ENCODE measurements at places on chromosomes 5 and 9.

DNA sequence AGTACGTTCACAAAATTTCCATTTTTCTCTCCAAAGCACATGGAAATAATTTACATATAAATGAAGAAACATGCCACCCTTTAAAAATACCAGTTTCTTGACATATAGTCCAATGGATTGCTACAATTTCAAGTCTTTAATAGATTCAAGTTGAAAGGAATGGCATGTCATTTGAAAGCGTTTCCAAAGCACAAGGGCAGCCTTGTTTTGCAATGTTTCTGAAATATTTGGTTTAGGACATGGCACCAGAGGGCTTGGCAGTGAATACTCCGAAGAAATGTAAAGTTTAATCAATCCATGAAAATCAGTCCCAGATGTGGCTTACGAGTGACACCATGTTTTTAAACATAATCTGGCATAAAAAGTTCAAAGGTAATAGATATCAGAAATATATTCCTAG lies 333.7 kb downstream of the PDE4D start:
- DNase-seq, result no peak

DNA sequence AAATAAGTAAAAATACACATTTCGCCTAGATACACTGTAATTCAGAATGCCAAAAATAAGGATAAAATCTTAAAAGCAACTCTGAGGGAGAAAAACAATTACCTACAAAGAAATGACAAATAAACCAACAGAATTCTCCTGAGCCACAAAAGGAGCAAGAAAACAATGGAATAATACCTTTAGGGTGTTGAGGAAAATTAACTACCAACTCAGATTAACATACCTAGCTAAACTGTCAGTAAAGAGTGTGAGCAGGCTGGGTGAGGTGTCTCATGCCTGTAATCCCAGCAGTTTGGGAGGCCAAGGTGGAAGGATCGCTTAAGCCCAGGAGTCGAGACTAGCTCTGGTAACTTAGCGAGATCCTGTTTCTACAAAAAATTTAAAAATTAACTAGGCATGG lies 81.5 kb downstream of the C9orf50 start:
- no peak for DNase-seq

DNA sequence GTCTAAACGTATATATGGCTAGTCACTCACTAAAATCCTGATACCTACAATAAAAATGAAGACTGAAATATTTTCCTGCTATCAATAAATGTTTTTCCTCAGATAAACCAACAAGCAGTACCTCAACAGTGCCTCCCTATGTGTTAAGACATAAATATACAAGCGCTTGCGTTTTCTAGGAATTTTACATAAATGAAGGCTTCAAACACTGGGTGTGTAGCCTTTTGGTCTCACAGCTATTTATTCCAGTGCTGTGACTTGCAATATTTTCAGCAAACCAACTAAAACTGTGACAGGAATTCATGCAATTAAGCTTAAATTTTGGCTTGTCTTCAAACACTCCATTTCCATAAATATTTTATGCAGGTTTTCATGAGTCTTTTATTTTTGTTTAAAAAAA lies 437.0 kb downstream of the BNC2 start:
- DNase-seq, result no peak

GRCh38 chr9:86275962-86276361 lies 6.4 kb downstream of the ISCA1 start:
- DNase-seq, result no peak

- no peak for DNase-seq
Measured at GRCh38 chr5:16179511-16179935, at the start of gene MARCHF11. Gene MARCHF11, minus strand, starts transcription at chr5:16179791. Its CDS starts 216 bp downstream, at chr5:16179575.

GRCh38 chr5:127941646-127942045 lies 141.9 kb upstream of the SLC12A2 start:
- DNase-seq, result no peak

- DNase-seq, result peak; percentile 16
Measured at GRCh38 chr9:131361202-131361833, 32.6 kb upstream of the PRRC2B start.

GRCh38 chr5:79785983-79786382 lies 96.3 kb downstream of the CMYA5 start:
- DNase-seq, result no peak

GRCh38 chr9:18890372-18890771 lies 142.6 kb downstream of the SAXO1 start:
- no peak for DNase-seq

DNA sequence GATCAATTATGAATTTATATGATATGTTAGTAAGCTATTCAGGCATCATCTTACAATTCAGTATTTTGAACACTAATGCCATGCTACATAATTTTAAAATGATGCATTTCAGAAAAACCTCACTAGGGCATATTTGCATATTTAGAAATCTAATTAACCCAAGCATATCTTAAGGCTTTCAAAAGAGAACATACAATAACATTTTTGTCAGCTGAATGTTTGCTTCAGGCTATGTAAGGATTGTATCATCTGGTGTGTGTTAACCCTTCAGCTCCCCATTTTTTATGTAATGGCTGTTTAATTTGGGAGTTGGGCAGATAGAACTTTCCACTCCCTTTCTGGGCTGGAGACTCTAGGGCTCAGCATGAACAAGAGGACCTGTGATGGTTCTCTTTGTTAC lies 299.1 kb upstream of the EFNA5 start:
- DNase-seq, result no peak

- DNase-seq, result no peak
Measured at GRCh38 chr9:114115654-114116125, 16.6 kb upstream of the KIF12 start.

DNA sequence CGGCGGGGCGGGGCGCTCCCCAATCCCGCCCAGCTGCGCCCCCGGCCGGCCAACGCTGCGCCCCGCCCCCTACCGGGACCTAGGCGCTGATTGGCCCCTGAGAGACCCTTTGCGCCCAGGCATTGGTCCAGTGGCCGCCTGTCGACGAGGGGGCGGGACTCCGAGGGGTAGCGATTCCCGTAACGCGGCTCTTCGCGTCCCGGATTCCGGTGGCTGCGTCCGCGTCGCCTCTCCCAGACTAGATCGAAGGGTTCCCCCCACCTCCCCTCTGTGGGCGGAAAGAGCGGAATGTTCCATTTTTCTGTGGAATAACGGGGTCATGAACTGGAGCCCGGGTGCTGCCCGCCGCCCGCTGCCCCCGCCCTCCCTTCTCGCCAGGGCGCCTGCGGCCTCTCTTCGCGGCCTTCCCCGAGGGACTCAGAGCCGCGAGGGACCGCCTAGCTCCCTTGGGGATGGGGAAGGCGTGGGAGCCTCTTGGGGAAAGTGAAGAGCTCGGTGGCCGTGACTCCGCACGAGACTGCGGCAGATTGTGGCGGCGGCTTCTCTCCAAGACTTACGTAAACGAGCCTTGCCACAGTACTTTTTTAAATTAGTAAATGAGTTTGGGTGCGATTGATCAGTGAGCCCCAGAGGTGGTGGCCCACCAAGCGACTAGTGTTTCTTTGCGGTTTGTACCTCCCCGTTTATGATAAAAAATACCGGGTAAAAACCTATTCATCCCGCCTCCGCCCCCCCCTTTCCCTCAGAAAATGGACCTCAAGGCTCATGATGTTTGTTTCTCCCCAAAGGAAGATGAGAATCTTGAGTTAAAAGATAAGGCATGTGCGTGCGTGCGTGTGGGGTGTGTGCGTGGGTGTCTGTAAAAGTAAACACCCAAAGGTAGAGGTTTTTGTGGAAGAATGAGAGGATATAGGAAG lies 493 bp upstream of the IL6ST start:
- peak; percentile 94 for DNase-seq
